Head of caudate nucleus (tissue), 42 donors: ENCODE measurements at places on chromosomes 16 and 17.

DNA sequence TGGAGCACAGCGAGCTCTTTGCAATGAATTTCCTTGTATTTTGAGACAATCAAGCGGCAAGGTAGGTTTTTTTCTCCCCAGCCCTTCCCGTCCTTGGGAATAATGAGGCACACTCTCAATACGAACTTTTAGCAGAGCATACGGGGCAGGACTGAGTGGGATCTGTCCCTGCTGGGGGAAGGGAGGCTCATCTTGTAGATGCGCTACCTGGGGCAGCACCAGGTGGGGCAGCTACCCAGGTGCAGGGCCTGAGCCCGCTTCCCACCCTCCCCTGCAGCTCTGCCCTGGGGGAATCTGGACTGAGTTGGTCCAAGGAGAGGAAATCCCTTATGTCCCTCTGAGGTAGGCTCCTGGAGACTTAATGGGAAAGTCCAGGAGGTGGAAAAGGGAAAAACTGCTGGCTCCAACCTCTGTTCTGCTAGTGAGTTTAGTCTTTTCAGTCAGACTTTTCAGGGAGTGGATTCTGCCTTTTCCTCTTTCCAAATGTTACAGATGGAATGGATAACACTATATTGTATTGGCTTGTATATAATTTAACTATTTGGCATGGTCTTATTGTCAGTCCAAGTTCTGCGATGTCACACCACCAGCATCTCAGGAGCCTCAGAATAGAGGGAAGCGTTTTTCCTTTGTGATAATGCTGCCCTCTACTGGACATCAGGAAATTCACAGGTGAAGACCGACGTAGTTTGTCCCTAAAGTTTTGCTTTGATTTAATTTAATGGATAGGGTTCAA lies 9.6 kb upstream of the CES1 start:
- peak; percentile 66 for DNase-seq

DNA sequence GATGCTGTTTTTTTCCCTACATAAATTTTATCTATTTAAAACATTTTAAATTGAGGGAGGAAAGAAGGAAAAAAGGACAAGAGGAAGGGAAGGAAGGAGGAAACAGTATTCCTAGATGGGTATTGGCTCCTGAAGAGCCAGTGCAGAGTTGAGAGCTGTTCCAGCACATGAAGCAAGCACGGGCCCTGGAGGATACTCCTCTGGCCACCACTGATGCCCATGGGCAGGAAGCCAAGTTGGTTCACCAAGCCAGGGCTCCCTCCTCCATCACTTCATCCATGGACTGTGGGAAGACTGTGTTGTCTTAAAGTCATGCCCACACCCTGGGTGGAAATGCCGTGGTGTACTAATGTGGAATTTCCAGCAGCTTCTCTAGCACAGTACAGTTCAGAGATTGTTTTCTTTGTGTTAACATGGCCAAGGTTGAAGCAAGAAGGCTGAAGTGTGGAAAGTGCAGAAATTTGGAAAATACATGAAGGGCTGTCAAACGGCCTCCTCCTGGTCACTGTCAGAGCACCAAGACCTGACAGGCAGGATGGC lies 23.9 kb upstream of the NOS2 start:
- no peak for DNase-seq

- no peak for DNase-seq
Measured at GRCh38 chr17:38541281-38541680, 64.5 kb downstream of the SRCIN1 start.

DNA sequence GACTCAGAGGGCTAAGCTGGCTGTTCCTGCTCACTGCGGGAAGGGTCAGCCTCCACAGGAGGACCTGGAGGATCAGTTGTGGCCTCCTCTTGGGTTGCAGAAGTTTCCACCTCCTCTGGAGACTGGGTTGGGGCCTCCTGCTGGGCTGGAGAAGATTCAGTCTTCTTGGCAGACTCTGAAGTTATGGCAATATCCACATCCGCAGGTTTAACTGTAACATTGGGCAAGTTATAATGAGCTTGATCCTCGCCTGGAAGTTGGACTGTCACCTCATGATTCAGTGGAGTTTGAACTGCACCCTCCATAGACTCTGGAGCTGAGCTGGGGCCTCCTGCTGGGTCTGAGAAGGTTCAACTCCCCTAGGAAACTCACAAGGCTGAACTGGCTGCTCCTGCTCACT lies 47.6 kb upstream of the TMEM97 start:
- no peak for DNase-seq

DNA sequence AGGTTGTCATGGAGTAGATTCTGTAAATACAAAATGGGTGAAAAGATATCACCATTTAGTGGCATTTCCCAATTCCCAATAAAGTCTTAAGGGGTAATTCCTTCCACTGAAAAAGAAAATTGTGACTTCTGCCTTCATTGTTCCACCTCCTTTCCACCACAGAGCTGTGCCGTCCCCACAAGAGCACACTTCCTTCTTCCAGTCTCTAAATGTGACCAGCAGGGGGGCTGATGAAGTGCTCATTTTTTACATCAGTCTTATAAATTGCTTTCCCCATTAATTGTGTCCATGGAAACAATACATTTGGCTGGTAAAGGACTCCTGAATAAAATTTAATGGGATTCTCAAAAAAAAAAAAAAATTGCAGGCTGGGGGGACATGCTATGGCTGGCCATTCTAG lies 260.8 kb upstream of the PSMD7 start:
- DNase-seq: no peak

DNA sequence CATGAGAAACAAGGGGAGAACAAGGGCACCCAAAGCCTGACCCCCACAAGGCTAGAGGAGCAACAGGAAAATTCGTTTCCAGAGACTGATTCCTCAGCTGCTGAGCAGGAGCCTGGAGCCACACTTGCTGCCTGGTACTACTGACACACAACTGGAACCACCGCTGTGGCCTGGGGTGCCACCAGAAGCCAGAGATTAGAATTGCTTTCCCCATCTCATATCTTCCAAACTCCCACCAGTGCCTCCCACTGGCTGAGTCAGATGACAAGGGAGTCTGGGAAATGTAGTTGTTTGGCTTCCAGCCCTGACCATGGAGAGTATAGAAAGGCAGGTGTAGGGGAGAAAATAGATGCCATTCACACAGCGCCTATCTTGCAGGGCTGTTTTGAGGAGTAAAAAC lies 4.1 kb upstream of the TMEM11 start:
- DNase-seq: peak; percentile 67

DNA sequence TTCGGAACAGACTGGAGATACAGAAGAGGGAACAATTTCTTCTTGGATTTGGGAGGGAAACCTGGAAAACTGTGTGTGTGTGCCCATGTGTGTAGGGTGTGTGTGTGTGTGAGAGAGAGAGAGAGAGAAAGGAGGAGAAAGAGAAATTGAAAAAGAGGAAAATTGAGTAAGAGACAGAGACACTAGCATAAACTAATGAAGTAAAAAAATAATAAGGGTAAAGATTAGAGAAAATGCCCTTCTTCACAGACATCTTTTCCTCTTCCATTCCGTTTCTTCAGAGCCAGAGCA lies 13.9 kb upstream of the HOXB2 start:
- DNase-seq: no peak

GRCh38 chr16:85569615-85570212 lies 43.4 kb upstream of the GSE1 start:
- DNase-seq: no peak

DNA sequence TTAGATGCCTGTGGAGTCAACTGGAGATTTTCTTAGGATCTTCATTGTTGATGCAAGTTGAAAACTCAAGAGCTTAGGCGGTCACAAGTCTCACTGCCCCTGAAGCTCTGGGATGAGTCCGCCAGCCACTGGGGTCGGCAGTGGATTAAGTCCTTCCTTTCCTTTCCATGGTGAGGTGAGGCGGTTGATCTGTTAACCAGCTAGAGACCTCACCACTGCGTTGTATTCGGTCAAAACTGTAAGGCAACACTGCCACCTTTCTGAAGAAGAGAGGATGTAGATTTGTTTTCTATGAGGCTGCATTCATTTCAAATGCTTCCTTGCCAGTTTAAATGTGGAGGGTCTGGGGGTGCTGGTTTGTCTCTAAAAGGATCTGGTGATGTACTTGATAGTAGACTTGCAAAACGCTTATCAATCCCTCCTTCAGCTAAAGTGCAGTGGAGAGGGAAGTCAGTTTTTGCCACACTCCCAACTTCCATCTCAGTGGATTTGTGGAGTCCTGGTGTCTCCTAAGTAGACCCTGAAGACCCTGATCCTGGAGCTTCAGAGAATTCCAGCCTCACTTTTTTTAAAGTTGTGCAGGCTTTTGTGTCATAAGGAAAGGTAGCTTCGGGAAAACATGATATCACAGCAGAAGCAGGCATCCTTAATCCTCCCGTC lies 1.7 kb downstream of the MYOCD start:
- peak; percentile 18 for DNase-seq
